LHCN-M2 (cell line): ENCODE measurements at places on chromosomes 3 and 15.
A peak's percentile ranks its signal among the peaks of the same experiment; 100 is the strongest.

GRCh38 chr3:48929358-48930035, 10.9 kb downstream of the ARIH2 start:
- peak; percentile 16 for DNase-seq

- no peak for DNase-seq
These were observed 1.0 kb downstream of the USP8 start for GRCh38 chr15:50425219-50425618.

DNA sequence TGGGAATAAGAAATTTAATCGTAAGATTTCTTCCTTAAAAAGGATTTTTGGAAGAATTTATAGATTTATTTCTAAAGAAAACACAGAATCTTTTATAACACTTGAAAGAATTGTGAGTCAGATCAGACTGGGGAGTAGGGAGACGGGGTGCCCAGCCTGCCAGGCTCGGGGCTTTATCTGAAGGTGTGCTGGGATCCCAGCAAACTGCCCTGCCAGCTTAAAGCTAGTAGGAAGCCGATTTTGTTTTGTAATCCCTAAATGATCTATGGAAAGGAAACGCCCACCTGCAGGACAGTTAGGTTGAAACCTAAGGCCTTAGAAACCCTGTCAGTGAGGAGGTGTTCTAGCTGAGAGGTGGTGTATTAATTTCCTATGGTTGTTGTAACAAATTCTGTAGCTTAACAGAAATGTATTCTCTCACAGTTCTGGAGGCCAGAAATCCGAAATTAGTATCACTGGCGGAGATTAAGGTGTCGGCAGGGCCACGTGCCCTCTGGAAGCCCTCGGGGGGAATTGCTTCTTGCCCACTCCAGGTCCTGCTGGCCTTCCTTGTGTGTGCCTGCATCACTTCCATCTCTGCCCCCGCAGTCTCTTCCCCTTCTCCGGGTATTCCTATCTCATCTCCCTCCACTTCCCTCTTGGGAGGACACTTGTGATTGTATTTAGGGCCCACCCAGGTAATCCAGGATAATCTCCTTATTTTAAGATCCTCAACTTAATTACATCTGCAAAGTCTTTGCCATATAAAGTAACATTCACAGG, 19.3 kb upstream of the RAB6B start:
- no peak for DNase-seq

DNA sequence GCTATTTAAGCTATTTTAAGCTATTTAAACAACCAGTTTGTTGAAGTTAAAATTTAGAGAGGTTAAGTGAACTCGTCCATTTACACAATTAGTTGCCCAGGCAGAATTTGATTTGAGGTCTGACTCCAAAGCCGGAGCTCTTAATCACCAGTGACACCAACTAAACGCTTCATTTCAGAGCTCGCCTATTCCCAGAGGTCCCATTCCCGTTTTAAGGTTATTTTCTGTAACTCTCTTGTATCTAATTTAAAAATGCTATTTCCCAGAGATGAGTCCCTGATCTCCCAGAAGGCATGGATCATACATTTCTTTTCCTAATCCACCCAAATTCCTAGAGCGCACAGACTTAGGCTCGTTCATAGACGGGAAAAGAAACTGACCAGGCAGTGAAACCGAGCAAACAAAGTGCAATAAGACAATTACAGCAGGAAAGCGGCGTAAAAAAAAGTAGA, 904 bp upstream of the MCTP2 start:
- DNase-seq, result no peak

DNA sequence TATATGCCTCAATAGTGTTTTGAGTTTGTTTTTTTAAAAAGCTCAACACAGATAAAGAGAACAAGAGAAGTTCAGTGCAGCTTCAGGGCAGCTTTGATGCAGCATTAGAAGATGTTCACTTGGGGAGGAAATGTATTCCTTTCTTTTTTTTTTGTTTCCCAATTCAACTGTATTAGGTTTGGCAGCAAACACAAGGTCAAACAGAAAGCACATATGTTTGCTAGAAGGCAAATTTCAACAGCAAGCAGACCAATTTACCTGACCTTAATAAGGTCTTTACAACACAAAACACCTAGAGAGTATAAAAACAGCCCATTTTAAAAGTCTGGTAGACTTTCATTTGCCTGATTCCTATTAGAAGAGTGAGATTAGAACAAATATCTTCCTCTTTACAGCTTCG, 7.3 kb upstream of the CDAN1 start:
- no peak for DNase-seq

- no peak for DNase-seq
These were observed 1162.6 kb downstream of the ROBO1 start for GRCh38 chr3:78605178-78605577.
